ENCODE measurements at places on chromosomes 16 and 17. TPM values are rescaled to one million over a fixed set of nuclear protein-coding genes. Genes with fewer than 3 reads are reported as not detected.

DNA sequence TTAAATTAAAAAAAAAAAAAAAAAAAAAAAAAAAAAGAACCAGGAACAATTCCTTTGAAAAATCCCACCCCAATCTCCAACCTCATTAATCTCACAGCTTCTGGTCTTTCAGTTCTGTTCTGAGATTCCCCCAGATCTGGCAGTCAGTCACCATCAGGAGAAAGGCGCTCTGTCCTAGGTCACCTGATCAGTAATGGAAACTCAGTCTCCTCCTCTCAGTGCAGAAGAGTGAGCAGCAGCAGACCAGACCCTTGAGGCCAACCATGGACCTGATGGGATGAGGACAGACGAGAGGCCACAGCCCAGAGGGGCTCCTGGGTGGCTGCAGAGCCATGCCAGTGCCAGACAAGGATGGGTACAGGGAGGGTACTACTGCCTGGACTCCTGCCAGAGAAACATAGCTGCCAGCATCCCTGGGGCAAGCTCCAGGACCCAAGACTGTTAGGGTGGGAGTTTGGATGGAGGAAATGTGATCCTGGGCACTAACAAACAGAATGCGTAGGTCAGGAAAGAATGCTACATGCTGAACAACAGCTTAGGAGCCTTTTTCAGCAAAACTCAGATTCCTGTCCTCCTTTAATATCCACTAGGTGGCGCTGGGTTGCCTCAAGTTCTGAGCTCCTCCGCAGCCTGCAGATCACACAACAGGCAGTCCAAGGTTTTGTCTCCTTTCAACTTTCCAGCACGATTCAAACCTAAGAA, 28.7 kb downstream of the MPG start:
- H3K27me3 ChIP-seq, result no peaks in the 10 kb centered on the region
- H3K4me1 ChIP-seq, result peaks cover 6% of the 10 kb centered on the region
- no peak overlapping the region for H3K27ac ChIP-seq
- peak; percentile 84 for DNase-seq
- peaks cover 16% of the 10 kb centered on the region for H3K36me3 ChIP-seq

DNA sequence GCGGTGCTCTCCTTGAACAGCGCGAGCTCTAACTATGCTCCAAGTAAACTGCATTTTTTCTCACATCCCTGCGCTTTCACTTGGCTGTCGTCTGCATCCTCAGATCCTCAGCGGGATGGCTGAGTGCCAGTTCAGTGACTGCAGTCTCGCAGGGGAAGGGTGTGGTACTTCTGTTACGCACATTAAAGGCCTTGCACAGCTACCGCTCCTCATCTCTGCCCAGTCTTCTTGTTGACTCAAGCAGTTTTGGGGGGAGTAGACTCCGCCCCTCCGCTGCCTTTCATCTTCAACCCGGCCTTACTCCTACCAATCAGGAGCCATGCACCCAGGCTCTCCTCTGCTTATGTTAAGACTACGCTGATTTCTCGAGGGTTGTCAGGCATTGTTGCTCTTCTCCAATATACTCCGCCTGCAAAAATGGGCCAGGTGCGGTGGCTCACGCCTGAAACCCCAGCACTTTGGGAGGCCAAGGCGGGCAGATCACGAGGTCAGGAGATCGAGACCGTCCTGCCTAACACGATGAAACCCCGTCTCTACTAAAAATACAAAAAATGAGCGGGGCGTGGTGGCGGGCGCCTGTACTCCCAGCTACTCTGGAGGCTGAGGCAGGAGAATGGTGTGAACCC, 10.0 kb downstream of the ATP5PD start:
- peak overlapping the region; percentile 82 for H3K27ac ChIP-seq
- peak; percentile 88 for DNase-seq
- H3K4me3 ChIP-seq, result no peak overlapping the region
- H3K27me3 ChIP-seq, result no peaks in the 10 kb centered on the region

- DNase-seq, result no peak
- no peak overlapping the region for H3K27ac ChIP-seq
- no peaks in the 10 kb centered on the region for H3K27me3 ChIP-seq
- H3K4me1 ChIP-seq, result peaks cover 33% of the 10 kb centered on the region
Measured at GRCh38 chr16:57993897-57994296, 6.6 kb downstream of the ZNF319 start.

DNA sequence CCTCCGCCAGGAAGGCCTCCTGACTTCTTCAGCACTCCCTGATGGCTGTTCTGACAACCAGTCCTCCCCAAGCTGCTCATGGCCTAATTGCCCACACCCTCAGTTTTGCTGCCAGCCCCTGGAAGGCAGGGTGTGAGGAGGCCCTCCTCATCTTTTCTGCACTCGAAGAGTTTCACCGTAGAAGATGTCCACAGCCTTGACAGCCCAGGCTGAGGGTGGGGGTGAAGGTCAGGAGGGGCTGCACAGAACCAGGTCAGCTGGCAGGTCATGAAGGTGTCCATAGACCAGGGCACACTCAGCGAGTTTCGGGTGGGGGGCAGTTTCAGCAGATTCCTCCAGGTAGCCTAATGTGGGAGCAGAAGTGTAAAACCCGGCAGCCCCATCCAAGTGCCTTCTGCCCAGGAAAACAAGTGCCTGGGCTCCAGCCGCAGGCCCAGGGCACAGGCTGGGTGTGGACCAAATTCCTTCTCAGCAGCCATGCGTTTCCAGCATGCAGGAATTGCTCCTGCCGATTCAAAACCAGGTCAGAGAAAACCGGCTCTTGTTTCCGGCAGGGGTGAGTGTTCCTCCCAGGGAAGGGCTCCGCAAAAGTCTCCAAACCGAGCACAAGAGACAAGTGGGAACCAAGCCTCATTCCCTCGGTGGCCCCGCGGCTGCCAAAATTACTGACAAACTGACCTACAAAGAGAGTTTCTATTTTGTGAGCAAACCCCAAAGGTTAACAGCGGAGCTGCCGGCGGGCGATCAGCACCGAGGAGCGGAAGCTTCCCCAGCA, 228.8 kb downstream of the C16orf78 start:
- no peaks in the 10 kb centered on the region for H3K36me3 ChIP-seq
- H3K4me3 ChIP-seq, result no peak overlapping the region
- no peak overlapping the region for H3K27ac ChIP-seq
- H3K27me3 ChIP-seq, result no peaks in the 10 kb centered on the region
- no peak for DNase-seq
- no peaks in the 10 kb centered on the region for H3K4me1 ChIP-seq

DNA sequence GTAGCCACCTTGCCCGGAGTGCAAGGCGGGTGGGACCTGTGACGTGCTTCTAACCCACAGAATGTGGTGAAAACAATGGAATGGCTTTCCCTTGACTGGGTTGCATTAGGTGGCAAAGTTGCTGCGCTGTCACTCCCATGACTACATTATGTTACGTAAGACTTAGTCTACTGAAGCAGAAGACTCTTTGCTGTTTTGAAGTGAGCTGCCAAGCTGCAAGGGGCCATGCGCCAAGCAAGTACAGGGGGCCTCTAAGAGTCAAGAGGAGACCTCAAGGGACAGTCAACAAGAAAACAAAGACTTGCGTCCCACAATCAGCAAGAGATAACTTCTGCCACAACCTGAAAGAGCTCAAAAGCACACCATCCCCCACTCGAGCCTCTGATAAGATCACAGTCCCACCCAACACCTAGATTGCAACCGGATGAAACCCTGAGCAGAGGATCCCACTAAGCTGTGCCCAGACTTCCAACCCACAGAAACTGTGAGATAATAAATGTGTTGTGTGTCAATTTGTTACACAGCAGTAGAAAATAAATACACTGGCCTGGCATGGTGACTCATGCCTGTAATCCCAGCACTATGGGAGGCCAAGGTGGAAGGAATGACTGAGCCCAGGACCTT, 16.5 kb downstream of the ANKRD11 start:
- no peak for DNase-seq
- peak overlapping the region; percentile 23 for H3K27ac ChIP-seq
- H3K36me3 ChIP-seq, result no peaks in the 10 kb centered on the region
- H3K4me3 ChIP-seq, result no peak overlapping the region

GRCh38 chr17:78541488-78542206, 35.5 kb downstream of the DNAH17 start:
- H3K36me3 ChIP-seq, result no peaks in the 10 kb centered on the region
- no peaks in the 10 kb centered on the region for H3K4me1 ChIP-seq
- DNase-seq, result no peak
- H3K27me3 ChIP-seq, result no peaks in the 10 kb centered on the region
- H3K27ac ChIP-seq, result no peak overlapping the region
- no peak overlapping the region for H3K4me3 ChIP-seq

Gene CASKIN1
- 0.09 TPM for total RNA-seq

Gene ZNF213
- total RNA-seq, result 13.1 TPM

GRCh38 chr16:88957433-88957767, 19.6 kb downstream of the CBFA2T3 start:
- no peak for DNase-seq
- no peaks in the 10 kb centered on the region for H3K36me3 ChIP-seq
- no peaks in the 10 kb centered on the region for H3K27me3 ChIP-seq

- peaks cover 10% of the 10 kb centered on the region for H3K36me3 ChIP-seq
- DNase-seq, result no peak
- no peaks in the 10 kb centered on the region for H3K4me1 ChIP-seq
- no peaks in the 10 kb centered on the region for H3K27me3 ChIP-seq
Measured at GRCh38 chr16:53809088-53809932, 105.4 kb downstream of the FTO start.

Gene GRAPL
- total RNA-seq, result 8.1 TPM

- H3K27ac ChIP-seq, result no peak overlapping the region
- H3K4me1 ChIP-seq, result no peaks in the 10 kb centered on the region
- no peaks in the 10 kb centered on the region for H3K27me3 ChIP-seq
- H3K4me3 ChIP-seq, result no peak overlapping the region
Measured at GRCh38 chr16:47069841-47070584, 73.7 kb downstream of the NETO2 start.

DNA sequence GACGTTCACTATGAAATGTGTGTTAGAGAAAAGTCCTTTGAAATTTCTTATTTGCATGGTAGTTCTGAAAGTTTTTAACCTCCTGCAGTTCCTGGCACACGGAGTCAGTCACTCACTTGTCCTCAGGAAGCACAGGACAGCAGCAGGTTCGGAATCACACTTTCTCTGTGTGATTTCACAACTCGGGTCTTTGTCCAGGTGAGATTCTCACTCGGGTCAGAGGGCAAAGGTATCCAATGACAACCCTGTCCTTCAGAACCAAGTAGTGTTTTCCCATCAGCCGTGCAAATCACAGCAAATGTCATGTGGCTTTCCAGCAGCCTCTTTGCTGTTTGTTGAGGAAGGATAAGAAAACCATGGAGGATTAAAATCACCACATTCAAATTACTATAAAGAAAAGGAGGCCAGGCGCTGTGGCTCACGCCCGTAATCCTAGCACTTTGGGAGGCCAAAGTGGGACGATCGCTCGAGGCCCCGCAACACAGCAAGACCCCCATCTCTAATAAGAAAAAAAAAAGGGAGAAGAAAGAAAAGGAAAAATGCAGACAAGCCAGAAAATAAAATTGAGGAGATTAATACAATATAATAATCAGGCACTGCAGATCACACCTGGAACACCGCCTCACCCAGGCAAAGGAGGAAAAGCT, 22.0 kb downstream of the ADCY9 start:
- DNase-seq, result no peak
- peak overlapping the region; percentile 90 for H3K27ac ChIP-seq
- H3K4me3 ChIP-seq, result no peak overlapping the region
- H3K4me1 ChIP-seq, result peaks cover 16% of the 10 kb centered on the region
- no peaks in the 10 kb centered on the region for H3K27me3 ChIP-seq

DNA sequence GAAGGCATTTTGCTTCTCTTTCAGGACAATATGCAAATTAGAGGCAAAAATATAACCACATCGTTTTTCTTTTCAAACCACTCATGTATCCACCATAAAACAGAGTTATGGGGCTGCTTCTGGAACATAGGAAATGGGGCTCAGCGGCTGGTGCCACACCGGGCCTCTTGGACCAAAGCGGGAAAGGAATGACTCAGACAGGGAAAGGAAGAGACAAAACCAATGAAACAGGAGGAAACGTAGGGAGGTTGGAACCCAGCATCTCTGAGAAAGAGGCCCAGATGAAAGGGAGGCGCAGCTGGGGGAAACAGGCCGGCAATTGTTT, 28.5 kb downstream of the CUEDC1 start:
- peak overlapping the region; percentile 15 for H3K27ac ChIP-seq
- H3K27me3 ChIP-seq, result no peaks in the 10 kb centered on the region
- no peak overlapping the region for H3K4me3 ChIP-seq
- DNase-seq, result no peak
- peaks cover 14% of the 10 kb centered on the region for H3K4me1 ChIP-seq

DNA sequence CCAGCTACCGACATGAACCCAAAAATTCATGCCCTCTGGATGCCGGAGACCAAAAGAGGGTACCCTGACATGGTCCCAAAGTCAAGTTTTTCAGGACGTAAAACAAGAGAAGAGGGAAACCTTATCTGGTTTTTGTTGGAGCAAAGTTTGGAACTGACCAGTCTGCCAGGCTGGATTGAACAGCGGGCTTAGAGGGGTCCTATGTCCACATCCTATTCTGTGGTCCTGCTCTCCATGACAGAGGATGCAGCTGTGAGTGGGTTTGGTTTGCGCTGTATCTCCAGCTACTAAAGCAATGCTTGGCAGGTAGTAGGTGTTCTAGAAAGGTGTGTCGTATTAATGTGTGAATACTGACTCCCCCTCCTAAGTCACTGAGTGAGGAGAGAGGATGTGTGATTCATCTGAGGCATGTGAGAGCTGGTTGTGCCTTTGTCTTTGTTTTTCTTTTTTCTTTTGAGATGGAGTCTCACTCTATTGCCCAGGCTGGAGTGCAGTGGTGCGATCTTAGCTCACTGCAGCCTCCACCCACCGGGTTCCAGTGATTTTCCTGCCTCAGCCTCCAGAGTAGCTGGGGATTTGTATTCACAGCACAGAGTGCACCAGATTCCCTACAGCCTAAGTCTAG, 31.0 kb downstream of the PMM2 start:
- no peaks in the 10 kb centered on the region for H3K27me3 ChIP-seq
- no peak overlapping the region for H3K27ac ChIP-seq
- H3K4me3 ChIP-seq, result no peak overlapping the region
- no peak for DNase-seq

Gene LDHD
- total RNA-seq, result 17.0 TPM

DNA sequence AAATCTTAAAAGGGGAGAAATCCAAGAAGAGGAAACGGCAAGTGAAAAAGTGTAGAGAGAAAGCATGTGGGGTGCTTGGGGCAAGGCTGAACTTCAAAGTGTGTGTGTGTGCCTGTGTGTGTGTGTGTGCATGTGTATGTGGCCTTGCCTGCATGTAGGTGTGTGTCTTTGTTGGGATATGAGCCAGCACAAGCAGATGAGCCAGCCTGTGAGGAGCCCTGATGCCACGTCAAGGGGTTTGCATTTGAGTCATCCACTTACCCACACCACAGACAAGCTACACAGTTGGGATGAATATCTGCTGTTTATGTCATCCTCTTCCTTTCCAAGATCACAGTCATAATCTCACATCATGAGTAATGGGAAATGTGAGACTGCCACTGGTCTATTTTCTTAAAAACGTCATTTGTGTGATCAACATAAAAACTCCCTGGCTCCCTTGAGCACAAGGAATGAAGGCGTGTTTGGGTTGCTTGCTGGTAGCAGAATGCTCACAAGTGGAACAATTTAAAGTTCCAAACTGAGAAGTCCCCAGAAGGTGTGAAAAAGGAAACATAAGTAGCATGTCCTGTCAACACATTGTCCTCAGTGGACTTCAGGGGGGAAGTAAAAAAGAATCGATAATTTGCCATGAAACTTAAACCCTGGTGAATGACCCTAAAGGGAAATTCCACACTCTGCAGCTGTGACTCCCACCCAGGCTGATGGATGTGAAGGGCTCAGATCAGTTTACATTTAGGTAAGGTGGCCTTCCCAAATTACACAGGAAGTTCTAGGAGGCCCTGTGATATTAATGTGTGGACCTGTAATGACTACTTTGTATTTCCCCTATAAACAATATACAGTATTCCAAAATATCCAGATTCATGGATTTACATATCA, 14.7 kb downstream of the KCTD19 start:
- no peaks in the 10 kb centered on the region for H3K36me3 ChIP-seq
- no peaks in the 10 kb centered on the region for H3K4me1 ChIP-seq
- no peaks in the 10 kb centered on the region for H3K27me3 ChIP-seq
- H3K4me3 ChIP-seq, result no peak overlapping the region
- no peak overlapping the region for H3K27ac ChIP-seq
- DNase-seq, result peak; percentile 37
